ENCODE measurements at places on chromosomes 1 and 21.

- DNase-seq = no peak
These were observed 84.5 kb downstream of the BEND5 start for GRCh38 chr1:48692235-48692634.

GRCh38 chr1:65939636-65940035, 146.9 kb downstream of the PDE4B start:
- no peak for DNase-seq

GRCh38 chr1:45804669-45804969, 1.2 kb downstream of the MAST2 start:
- DNase-seq = no peak

DNA sequence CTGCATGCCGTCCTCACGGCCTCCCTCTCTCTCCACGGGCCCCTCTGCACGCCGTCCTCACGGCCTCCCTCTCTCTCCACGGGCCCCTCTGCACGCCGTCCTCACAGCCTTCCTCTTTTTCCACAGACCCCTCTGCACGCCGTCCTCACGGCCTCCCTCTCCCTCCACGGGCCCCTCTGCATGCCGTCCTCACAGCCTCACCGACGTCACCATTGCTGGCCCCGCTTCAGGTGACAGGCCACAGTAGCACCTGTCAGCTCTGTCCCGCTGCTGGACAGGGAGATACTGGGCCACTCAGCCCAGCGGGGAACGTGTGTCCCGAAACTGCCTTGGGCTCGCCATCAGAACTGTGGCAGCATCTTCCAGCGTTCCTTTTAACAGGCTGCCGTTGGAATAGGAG, 82.8 kb upstream of the COL6A1 start:
- no peak for DNase-seq

GRCh38 chr1:2633366-2633935, 635 bp upstream of the MMEL1 start:
- DNase-seq = no peak

GRCh38 chr1:244102468-244102867, 51.4 kb downstream of the ZBTB18 start:
- DNase-seq = no peak

DNA sequence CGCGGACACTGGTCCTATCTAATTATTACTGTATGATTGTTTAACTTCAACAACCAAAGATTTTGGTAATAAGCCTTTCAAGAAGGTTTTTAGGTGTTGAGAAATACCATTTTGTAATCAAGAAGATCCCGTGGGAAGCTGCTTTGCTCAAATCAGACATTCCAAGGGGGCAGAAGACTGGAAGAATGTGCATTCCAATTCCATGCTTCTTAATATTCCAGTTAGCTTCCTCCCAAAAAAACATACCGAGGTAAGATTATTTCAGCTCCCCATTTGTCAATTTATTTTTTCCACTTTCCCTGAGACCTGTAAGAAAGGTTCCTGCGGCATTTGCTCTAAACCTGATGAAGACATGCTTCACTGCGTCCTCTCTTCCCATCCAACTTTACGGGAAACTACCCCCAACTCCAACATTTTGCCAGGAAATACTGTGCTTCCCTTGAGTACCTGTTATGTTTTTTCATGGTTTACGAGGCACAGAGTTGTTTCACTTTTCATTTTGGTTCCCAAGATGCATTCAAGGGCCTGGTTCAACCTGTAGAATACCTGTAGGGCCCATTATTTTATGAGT, 4.1 kb downstream of the CNN3 start:
- peak; percentile 78 for DNase-seq

DNA sequence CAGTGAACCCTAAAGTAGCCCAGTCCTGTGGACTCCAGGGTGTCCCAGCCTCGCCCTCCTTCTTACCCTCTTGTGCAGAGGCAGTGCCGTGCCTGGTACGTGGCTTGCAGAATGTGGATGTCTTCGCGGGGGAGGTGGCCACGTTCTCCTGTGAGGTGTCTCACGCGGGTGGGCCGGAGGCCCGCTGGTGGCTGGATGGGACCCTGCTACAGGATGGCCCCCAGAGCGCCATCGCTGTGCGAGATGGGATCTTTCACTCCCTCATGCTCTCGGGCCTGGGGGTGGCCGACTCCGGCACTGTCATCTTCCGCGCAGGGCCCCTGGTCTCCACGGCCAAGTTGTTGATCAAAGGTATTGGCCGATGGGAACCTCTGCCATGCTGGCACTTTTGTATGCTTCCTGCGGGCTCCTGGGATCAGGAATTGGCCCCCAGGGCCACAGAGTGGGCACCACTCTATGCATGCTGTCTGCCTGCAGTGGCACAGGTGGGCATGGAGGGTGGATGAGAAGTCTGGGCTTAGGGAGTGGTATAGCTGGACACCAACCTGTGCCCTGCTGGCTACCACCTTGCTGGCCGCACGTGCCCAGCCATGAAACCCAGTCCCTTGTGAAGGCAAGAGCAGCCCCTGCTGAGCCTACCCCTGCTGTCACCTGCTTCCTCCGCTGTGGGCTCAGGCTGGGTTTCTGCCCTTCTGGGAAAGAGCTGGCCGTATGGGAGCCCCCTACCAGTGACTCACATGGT, 92.9 kb downstream of the TRIM11 start:
- no peak for DNase-seq

- no peak for DNase-seq
These were observed 49.5 kb downstream of the ATP6V1G3 start for GRCh38 chr1:198491028-198491427.

DNA sequence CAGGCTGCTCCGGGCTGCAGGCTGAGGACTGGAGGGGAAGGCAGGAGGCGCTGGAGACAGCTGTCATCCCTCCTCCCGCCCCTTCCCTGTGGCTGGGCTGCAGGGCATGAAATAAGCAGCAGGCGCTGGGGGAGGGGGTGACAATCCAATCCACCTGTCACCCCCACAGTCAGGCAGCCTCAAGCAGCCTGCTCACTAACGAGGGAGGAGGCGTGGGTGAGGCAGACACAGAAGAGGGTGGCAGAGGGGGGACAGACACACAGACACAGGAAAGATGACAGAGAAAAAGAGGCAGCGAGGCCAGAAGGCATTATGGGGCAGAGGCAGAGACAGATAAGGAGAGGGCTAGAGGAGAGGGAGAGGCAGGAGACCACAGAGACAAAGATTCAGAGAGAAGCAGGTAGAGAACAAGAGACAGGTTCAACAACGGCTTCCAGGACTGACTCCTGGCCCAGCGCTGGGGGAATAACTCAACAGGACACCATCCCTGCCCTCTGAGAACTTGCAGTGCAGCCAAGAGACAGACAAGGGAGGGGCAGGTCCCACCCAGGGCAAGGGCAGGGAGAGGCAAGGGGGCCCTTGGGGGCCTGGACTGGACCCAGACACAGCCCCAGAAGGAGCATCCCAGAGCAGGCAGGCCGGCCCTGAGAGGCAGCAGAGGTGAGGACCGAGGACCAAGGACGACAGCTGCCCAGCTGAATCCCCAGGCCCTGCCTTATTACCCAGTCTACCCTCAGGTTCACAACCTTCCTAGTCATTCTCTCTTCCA, 11.2 kb downstream of the MEF2D start:
- DNase-seq = no peak

DNA sequence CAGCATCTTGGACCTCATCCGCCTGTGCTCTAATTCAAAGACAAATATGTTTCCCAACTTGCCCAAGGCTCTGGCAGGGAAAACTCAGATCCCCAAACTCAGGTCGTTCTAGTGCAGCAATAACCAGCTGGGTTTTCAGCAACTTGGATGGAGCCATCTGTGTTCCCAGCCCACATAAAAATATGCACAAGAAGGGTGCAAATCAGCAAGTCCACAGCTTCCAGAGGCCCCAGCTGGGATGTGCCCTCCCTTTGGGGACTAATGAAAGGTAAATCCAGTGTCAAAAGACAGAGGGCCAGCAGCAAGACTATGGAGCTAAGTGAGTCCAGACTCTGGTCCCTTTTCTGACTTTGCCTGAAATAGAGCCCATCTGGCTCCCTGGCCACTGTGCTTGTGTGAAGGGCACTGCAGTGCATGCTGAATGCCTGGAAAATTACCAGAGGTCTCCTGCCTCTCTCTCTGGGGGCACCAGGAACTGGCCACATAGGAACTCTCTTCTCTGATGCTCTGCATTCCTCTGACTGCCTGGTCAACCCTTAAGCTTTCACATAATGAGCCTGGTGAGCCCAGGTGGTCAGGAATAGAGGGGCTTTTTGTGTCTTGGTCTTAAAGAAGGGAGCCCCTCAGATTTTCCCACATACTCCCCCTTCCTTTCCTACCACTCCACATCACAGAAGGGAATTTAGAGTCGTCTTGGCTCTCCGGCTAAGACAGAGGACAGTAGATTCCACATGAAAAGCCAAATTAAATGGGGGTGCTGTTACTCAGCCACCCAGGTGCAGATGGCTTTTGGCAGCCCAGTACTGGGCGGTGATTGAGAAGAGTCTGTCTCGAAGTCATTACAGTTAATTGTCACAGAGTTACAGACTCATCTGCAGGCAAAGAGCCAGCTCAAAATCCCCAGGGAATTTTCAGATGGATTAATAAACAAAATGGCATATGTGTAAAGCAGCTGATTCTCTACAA, 88.1 kb upstream of the C1orf21 start:
- no peak for DNase-seq

GRCh38 chr1:9228609-9229008, 6.0 kb upstream of the H6PD start:
- peak; percentile 70 for DNase-seq

- no peak for DNase-seq
These were observed 42.0 kb upstream of the PALMD start for GRCh38 chr1:99603699-99604560.

- DNase-seq = peak; percentile 71
These were observed 66.3 kb downstream of the CNST start for GRCh38 chr1:246632281-246633168.

- DNase-seq = no peak
These were observed 3.2 kb downstream of the LRRC42 start for GRCh38 chr1:53949023-53949990.

DNA sequence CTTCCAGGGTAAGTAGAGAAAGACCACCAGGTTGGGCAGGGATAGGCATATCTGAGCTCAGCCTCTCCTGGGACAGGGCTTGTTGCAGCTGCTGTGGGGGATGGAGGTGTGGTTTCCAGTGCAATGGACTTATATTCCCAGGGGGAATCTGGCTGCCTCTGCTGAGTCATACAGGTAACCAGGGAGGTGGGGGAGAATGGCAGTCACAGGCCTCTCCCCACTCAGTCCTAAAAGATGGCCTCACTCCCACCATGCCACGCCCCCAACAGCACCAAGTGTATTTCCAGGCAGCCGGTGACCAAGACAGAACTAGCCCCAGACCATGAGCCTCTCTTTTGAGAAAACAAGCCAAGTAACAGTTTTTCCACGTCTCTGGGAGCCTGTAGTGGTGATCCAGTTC, 1240.7 kb downstream of the BRINP3 start:
- no peak for DNase-seq

GRCh38 chr1:161817176-161817730, 51.1 kb downstream of the ATF6 start:
- DNase-seq = peak; percentile 8

DNA sequence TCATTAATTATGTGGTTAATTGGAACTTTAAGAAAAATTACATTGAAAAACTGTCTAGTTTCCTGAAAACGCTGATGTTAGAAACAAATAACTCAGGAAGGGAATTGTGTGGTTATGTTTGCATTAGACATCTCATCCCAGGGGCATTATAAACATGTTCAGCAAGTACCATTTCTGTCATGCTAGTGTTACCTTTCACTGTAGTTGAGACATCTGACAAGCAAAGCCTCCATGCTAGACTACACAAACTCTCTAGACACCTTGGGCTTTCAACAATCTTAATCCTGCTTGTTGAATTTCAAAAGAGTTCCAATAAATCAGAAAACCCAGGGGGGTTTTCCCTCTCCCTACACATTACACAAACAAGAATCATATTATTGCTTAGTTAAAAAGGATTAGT, 536.8 kb downstream of the KCNT2 start:
- no peak for DNase-seq

DNA sequence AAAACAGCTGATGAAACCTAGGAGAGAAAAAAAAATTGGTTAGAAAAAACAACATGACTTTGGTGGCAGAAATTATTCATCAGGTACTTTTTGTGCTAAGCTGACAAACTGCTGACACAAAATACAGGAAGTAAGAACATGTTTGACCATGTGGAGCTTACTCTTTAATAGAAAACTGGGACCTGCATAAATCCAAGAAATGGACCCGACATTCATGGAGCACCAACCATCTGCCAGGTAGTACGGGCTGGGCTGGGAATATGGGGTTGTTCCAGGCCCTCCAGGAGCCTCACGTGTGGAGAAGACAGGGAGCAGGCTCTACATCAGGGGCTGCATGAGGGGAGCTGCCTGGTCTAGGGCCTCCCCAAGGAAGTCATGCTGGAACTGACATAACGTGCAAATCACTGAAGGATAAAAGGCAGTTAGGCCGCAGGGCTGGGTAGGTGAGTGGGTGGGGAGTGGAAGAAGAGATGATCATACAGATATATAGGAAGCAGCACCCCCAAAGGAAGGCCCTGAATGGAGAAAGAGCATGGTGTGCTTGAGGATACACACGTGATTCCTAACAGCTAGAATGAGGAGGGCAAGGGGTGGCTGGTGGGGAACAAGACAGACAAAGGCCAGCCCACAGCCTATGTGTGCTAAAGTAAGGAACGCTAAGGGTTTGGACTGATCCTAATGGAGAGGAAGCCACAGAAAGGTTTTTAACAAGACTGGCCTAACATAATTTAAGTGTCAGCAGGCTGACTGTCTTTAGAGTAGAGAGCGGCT, 26.1 kb downstream of the CD58 start:
- no peak for DNase-seq

DNA sequence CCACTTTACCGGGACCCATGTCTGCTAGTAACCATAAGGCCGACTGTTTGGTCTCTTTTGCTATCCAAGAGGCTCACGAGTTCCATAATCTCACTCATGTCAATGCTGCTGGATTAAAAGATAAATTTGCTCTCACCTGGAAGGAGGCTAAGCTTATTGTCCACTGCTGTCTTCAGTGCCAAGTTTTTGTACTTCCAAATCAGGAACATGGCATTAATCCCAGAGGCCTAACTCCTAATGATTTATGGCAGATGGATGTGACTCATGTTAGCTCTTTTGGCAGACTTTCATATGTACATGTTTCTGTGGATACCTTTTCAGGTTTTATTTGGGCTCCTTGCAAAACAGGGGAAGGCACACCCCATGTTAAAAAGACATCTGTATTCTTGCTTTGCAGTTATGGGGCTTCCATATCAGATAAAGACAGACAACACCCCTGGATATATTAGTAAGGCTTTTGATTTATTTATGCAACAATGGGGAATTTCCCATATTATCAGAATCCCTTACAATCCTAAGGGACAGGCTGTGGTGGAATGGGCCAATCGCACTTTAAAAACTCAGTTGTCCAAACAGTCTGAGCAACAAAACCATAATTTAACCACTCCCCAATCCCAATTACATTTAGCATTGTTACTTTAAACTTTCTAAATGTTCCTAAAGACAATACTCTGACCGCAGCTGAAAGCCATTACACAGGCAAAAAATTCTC, 162.7 kb downstream of the IER5 start:
- peak; percentile 38 for DNase-seq

- no peak for DNase-seq
These were observed 410.7 kb downstream of the SIPA1L2 start for GRCh38 chr1:232218955-232219865.

DNA sequence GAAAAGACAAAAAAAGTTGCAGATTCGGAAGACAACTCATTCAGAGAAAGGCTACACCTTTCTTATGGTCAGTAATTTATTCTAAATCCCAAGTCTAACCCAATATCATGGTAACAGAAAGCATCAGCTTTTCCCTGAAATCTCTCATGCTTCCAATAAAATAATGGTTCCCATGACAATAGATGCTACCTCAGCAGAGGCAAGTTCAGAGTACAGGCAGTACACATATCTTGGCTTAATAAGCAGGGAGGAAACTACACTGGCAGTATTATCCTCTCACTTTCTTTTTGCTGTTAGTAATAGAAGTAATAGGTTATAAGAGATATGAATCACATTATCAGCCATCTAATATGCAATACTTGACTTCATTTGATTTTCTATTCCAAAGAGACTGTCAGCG, 137.1 kb downstream of the DPYD start:
- DNase-seq = no peak

Measured in fibroblast of skin of left biceps (primary cell).